ENCODE measurements at places on chromosomes 16 and 17. TPM values are rescaled to one million over a fixed set of nuclear protein-coding genes. Genes with fewer than 3 reads are reported as not detected.

Gene HOXB4
- 4.4 TPM for total RNA-seq

DNA sequence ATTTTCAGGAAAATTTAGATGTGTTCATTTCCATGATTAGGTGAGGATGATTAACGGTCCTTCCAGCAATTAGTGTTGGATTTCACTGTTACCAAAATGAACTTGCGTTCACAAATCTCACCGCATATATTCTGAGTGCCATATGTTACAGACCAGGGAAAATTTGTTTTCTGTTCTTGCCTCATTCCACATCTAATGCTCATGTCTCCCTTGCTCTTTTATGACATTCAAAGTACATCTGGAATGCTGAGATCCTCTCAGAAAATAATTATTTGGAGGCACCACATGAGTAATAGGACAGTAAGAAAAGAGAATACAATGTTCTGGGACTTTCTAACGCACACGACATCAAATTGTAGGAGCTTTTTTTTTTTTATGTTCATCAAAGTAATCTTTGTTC, 406.5 kb downstream of the SHISA9 start:
- H3K4me3 ChIP-seq = no peak overlapping the region
- DNase-seq = no peak
- H3K27ac ChIP-seq = no peak overlapping the region
- H3K27me3 ChIP-seq = no peaks in the 10 kb centered on the region
- no peaks in the 10 kb centered on the region for H3K36me3 ChIP-seq

GRCh38 chr17:18141210-18141803, 32.8 kb downstream of the MYO15A start:
- no peak overlapping the region for H3K27ac ChIP-seq
- peaks cover 5% of the 10 kb centered on the region for H3K4me1 ChIP-seq
- no peaks in the 10 kb centered on the region for H3K27me3 ChIP-seq

DNA sequence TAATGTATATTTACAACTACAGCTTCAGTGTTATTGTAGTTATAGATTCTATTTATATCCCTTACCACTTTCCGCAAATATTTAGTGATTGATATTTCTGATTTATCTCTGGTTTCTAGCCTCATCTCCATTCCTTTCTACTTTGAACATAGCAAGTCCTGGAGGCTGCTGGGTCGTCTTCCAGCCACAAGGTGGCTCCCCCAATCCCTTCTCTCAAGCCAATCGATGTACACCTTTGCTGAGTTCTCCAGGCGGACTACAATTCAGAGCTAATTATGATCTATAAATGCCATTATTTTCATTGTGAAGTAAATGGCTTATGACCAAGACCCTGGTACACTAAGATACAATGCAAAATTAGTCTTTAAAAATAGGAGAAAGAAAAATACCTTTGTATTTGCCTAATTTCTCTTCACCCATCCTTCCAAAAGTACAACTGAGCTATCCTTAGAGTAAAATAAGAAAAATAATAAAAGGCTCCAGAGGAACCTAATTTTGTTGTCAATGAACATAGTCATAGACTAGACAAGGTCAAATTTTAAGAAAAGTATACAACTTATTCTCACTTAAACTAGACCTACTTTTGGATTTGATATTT, 122.1 kb downstream of the SKAP1 start:
- H3K36me3 ChIP-seq = no peaks in the 10 kb centered on the region
- H3K27ac ChIP-seq = no peak overlapping the region
- H3K4me3 ChIP-seq = no peak overlapping the region
- H3K4me1 ChIP-seq = peaks cover 14% of the 10 kb centered on the region
- H3K27me3 ChIP-seq = peaks cover 100% of the 10 kb centered on the region

- H3K4me3 ChIP-seq = no peak overlapping the region
- H3K4me1 ChIP-seq = peaks cover 24% of the 10 kb centered on the region
- DNase-seq = no peak
- H3K36me3 ChIP-seq = peaks cover 3% of the 10 kb centered on the region
These were observed 12.1 kb downstream of the ABCA9 start for GRCh38 chr17:69048634-69049033.

DNA sequence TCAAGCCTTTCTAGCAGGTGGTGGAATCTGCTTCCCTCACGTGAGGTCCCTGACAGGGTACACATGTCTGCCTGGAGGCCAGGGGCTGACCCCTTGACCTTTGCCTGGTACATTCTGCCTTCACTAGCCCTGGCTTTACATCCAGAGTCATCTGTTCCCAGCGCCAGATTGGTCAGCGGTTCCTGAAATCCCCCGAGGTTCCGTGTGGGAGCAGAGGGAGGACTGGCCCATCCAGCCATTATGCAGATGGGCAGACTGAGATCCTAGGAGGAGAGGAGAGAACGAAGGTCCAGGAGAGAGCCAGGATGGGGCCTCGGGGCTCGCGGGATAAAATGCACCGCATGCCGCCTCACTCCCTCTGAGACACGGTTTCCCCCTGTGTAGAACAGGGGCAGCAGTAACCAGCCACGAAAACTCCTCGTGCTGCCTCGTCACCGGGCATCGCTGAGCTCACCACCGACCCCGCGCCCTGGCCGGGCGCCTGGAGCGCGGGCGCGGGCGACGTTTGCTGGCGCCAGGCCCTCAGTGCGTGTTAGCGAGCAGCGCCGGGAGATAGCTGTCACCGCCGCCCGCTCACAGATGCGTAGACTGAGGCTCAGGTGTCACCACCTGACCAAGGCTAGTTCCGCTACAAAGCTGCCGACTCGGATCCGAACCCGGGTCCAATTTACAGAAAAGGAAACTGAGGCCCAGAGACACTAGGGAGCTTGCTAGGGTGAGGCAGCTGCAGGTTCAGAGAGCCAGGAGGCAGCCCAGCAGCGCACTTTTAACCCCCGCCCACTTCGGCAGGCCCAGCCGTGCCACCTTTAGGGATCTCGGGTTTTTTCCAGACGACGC, 811 bp upstream of the MAP2K3 start:
- peaks cover 18% of the 10 kb centered on the region for H3K4me1 ChIP-seq
- no peak overlapping the region for H3K27ac ChIP-seq
- H3K4me3 ChIP-seq = peak overlapping the region; percentile 87
- H3K36me3 ChIP-seq = no peaks in the 10 kb centered on the region
- peaks cover 20% of the 10 kb centered on the region for H3K27me3 ChIP-seq

Gene RASL10B
- 31.7 TPM for total RNA-seq

- DNase-seq = no peak
- H3K36me3 ChIP-seq = peaks cover 2% of the 10 kb centered on the region
- no peak overlapping the region for H3K27ac ChIP-seq
- H3K4me1 ChIP-seq = peaks cover 18% of the 10 kb centered on the region
- no peak overlapping the region for H3K4me3 ChIP-seq
These were observed 25.2 kb upstream of the TNS4 start for GRCh38 chr17:40526668-40527067.

DNA sequence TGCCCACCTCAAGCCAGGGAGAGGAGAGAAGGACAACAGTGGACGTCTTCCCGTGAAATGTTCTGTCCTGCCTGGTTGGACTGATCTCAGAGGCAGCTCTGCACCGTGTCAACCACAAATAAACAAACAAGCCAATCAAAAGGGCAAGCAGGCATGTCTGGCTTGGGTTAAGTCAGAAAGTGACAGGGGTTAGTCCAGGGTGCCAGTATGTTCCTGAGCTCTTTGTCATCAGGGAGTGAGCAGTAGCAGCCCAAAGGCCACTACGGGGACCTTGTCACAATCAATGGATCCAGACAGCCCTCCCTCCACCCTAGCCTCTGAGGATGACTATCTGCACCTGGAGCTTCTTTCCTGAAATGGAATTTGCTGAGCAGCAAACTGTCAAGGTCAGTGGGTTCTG, 35.0 kb downstream of the CNGB1 start:
- no peak for DNase-seq
- no peaks in the 10 kb centered on the region for H3K36me3 ChIP-seq
- H3K4me3 ChIP-seq = no peak overlapping the region
- no peak overlapping the region for H3K27ac ChIP-seq
- no peaks in the 10 kb centered on the region for H3K27me3 ChIP-seq

GRCh38 chr16:53089434-53090285, 34.9 kb downstream of the CHD9 start:
- no peak overlapping the region for H3K4me3 ChIP-seq
- no peak overlapping the region for H3K27ac ChIP-seq
- no peak for DNase-seq
- H3K4me1 ChIP-seq = peaks cover 46% of the 10 kb centered on the region

DNA sequence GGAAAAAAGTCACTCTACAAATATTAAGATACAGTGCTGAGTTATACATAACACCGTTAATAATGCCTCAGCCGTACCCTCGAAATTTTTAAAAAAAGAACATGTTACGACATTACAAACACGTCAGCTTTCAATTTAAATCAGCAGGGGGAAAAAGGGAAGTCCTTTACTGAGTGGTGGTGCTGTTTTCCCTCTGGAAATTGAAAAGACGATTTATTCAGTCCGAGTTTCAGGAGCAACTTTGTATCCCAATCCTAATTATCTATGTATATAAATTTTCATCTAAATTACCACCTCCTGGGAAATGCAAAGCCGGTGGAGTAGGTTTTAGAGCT, 1.3 kb downstream of the NETO2 start:
- no peak for DNase-seq
- peaks cover 50% of the 10 kb centered on the region for H3K4me1 ChIP-seq
- peaks cover 4% of the 10 kb centered on the region for H3K27me3 ChIP-seq
- H3K27ac ChIP-seq = peak overlapping the region; percentile 14
- peak overlapping the region; percentile 95 for H3K4me3 ChIP-seq

Gene TAX1BP3
- 65.8 TPM for total RNA-seq

GRCh38 chr16:76532188-76532973, 255.2 kb downstream of the CNTNAP4 start:
- no peak for DNase-seq
- H3K27ac ChIP-seq = no peak overlapping the region
- H3K27me3 ChIP-seq = no peaks in the 10 kb centered on the region
- no peaks in the 10 kb centered on the region for H3K36me3 ChIP-seq
- H3K4me3 ChIP-seq = no peak overlapping the region

- no peak for DNase-seq
- H3K36me3 ChIP-seq = peaks cover 13% of the 10 kb centered on the region
- peaks cover 34% of the 10 kb centered on the region for H3K4me1 ChIP-seq
- peak overlapping the region; percentile 35 for H3K4me3 ChIP-seq
- H3K27me3 ChIP-seq = peaks cover 4% of the 10 kb centered on the region
These were observed 5.9 kb downstream of the PROCA1 start for GRCh38 chr17:28705728-28706334.

GRCh38 chr16:56974549-56975300, 13.0 kb downstream of the CETP start:
- H3K36me3 ChIP-seq = no peaks in the 10 kb centered on the region
- H3K4me3 ChIP-seq = no peak overlapping the region
- no peak for DNase-seq
- H3K27ac ChIP-seq = no peak overlapping the region

Gene BRICD5
- 31.2 TPM for total RNA-seq

Gene TMIGD1
- total RNA-seq = not detected

Gene CHST4
- total RNA-seq = not detected

Gene SCPEP1
- 24.6 TPM for total RNA-seq

DNA sequence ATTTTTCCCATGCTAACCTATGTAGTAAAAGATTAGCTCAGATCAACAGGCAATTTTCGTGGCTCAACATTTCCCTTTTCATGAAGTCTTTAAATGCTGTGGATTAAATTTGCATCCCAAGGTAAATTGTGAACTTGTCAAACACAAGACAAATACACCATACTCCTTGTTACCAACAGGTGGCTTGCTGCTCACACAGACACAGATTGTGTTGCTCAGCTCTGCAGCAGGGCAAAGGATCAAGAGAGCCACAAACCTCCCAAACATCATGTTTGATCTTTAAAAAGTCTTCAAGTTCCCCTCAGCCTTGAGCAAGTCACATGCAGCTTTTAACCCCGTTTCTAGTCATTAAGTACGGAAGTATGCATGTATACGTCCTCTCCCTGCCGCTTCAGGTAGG, 119.6 kb upstream of the CNTNAP4 start:
- no peaks in the 10 kb centered on the region for H3K27me3 ChIP-seq
- no peaks in the 10 kb centered on the region for H3K36me3 ChIP-seq
- no peak overlapping the region for H3K4me3 ChIP-seq
- no peak overlapping the region for H3K27ac ChIP-seq

DNA sequence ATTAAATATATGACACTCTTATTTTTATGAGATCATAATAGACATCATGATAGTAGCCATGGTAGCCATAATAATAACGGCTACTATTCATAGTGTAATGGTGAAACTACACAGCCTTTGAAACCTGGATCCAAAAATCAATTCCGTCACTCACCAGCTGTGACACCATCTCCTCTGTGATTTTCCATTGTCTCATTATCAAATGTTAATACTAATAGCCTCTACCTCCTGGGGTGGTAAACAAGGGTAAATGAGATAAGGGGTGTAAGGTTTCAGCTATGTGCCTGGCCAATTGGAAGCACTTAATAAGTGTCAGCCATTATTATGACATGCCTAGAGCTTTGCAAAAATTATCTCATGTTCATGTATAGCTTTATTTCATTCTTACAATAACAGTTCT, 88.6 kb downstream of the CACNG3 start:
- DNase-seq = no peak
- H3K27ac ChIP-seq = no peak overlapping the region
- peaks cover 7% of the 10 kb centered on the region for H3K27me3 ChIP-seq
- no peaks in the 10 kb centered on the region for H3K4me1 ChIP-seq

GRCh38 chr17:19726631-19727376, 10.4 kb upstream of the SLC47A2 start:
- no peak overlapping the region for H3K27ac ChIP-seq
- no peaks in the 10 kb centered on the region for H3K27me3 ChIP-seq
- H3K36me3 ChIP-seq = no peaks in the 10 kb centered on the region
- DNase-seq = no peak

Gene MYL4
- not detected for total RNA-seq

Gene CA4
- total RNA-seq = 0.26 TPM

Gene TMED6
- total RNA-seq = 0.56 TPM

GRCh38 chr16:66494916-66495315, 55.0 kb downstream of the TK2 start:
- H3K4me3 ChIP-seq = no peak overlapping the region
- no peaks in the 10 kb centered on the region for H3K4me1 ChIP-seq
- no peak for DNase-seq
- H3K27me3 ChIP-seq = no peaks in the 10 kb centered on the region
- H3K36me3 ChIP-seq = peaks cover 11% of the 10 kb centered on the region
- no peak overlapping the region for H3K27ac ChIP-seq

GRCh38 chr16:1919327-1919998, 1.2 kb upstream of the HS3ST6 start:
- no peak overlapping the region for H3K4me3 ChIP-seq
- H3K27ac ChIP-seq = no peak overlapping the region
- peaks cover 92% of the 10 kb centered on the region for H3K27me3 ChIP-seq
- H3K36me3 ChIP-seq = no peaks in the 10 kb centered on the region

Gene WFDC1
- total RNA-seq = 0.14 TPM

Data from neural crest cell (in vitro differentiated cells).